ENCODE measurements at places on chromosomes 3 and 15.

GRCh38 chr3:180390313-180390712 lies 211.7 kb upstream of the TTC14 start:
- ATAC-seq, result no peak

DNA sequence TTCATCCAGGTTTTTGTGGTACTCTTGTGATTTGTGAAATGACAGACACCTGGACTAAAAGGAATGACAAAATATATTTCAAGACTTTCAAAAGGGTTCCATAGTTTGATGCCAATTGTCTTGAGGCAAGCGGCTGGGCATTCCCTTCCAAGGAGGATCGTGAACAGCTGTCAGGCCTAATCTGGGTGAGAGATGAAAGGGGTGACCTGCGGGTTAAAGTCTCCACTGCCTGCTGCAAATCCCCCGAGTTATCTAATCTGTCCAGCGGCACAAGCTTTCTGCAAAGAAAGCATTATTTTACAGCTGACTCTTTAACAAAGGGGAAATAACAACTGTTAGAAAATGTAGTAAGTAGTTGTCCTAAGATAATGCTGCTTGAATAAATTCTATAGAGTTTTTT lies 128.7 kb upstream of the MB21D2 start:
- ATAC-seq, result no peak

GRCh38 chr3:60001369-60001768 lies 951.5 kb upstream of the CFAP20DC start:
- no peak for ATAC-seq

DNA sequence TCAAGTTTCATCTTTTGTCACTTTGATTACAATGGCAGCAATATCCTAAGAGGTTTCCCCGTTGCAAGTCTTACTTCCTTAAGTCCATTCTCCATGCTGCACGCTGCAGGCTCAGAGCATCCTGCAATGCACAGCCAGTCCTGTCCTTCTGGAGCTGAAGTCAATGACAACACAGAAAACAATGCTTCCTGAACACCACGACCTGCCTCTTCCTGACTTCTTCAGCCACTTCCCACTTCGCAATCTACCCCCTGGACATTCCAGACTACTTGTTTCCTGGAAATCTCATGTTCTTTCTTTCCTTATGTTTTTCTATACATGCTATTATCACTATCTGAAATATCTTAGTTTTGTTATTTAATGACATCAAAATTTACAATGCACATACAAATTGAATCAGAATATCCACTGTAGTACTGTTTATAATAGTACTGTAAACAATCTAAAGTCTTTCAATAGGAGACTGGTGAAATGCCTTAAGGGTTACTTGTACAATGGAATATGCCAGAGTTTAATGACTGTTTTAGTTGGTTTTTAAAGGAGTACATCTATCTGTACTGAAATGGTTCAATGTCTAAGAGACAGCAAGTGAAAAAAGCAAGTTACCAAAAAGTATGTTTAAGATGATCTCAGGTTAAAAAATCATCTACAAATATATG lies 113.7 kb upstream of the PRTG start:
- ATAC-seq, result no peak

- no peak for ATAC-seq
Observed at GRCh38 chr3:169363318-169364265, 299.9 kb downstream of the MECOM start.

DNA sequence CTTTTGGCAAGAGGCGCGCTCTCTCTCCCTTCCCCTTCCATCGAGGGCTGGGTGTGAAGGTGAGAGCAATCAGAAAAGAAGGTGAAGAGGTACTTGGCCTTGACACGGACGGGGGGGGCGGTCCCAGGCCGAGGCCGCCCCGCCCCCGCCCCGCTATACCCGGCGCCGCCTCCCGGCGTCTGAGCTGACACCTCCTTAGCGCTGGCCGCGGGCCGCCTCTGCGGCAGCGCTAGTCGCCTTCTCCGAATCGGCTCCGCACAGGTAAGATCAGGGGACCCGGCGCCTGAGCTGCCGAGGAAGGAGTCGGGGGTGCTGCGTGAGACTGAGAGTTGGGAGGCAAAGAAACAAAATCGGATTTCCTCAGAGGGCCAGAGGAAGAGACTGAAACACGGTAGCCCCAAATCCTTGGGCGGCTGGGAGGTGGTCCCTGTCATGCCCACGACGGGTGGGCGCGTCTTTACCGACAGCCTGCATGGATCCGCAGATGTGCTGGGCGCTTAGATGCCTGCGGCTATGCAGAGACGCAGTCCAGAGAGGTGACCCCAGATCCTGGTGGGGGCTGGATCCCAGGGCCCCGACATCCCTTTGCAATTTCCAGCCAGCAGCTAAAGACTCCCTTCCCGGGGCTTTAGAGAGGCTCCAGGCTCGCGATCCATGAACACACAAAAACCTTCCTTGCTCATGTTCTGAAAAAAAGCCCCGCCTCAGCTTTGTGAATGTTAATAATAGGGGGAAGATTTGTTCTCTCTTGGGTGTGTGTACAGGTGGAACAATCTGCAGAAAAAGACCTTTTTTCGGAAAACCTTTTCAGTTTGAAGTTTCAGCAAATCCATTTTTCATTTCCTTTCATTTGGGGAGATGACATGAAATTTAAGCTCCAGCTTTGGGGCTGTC lies at the start of gene ENTPD3:
TSS of gene ENTPD3 (plus strand) at position 184 of the 894 bp plus-strand sequence. CDS start 874 bp downstream, outside the sequence.
- peak; percentile 73 for ATAC-seq

DNA sequence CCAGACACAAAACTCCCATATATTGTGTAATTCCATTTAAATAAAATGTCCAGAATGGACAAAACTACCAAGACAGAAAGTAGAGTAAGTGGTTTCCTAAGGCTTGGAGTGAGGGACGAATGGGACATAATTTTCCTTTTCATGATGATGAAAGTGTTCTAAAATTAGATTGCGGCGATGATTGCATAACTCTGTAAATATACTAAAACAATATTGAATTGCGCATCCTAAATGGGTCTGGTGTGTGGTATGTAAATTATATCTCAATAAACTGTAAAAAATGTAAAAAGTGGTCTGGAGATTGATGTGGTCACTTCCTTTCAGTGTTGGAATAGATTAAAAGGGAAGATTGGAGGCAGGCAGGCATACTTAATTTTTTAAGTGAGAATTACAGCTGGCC lies 105.9 kb upstream of the KCNAB1 start:
- ATAC-seq, result no peak

- ATAC-seq, result no peak
Observed at GRCh38 chr3:180142041-180142440, 105.3 kb upstream of the PEX5L start.

DNA sequence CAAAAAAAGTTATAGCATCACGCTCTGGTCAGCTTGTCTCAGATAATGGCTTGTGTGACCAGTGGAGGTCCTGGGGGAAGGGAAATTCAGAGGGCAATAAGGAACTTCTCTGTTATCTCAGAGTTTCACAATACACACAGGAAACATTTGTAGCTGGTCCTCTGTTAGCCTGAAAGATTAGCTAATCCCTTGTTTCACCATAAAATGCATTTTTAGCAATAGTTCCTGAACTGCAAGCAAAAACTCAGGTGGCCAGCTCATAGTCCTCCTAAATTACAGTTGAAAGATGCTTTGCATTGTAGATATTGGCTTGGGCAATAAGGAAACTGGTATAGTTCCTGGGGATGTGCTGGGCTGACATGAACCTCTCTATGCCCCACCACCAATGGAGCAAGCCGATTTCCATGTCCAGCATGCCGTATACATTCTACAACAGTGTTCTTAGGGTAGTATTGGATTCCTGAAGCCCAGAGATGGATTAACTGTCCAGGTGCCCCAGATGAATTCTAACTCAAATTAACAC lies 141.5 kb upstream of the TBL1XR1 start:
- peak; percentile 49 for ATAC-seq

DNA sequence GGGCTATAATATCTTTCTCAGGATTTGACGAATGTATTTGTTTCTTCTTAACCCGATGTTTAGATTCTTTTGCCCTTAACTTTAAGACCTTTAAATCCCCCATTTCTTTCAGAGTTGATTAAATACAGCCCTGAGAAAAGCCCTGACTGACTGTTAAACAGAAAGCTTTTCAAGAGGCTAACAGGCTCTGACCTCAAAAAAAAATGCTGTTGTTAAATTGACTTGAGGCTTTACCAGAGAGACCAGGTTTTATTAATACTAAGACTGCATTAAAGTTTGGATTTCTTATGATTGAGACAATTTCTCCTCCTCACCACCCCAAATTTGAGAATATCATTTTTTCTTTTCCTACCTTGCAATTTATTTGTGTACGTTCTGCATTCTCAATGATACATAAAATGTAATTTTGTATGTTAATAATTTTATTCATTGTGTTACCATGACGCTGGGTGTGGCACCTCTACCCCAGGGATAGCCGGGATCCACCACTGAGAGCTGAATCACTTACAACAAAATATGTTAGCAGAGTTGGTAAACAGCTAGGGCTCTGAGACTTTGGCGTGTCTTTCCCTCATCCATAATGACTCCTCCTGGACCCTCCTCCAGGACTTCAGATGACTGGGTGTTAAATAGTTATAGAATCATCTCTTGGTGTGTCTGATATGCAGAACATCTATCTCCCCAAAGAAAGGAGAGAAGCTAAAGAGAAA lies 753.5 kb downstream of the NAALADL2 start:
- no peak for ATAC-seq

GRCh38 chr3:188826574-188826973 lies 345.2 kb upstream of the TPRG1 start:
- ATAC-seq, result no peak

DNA sequence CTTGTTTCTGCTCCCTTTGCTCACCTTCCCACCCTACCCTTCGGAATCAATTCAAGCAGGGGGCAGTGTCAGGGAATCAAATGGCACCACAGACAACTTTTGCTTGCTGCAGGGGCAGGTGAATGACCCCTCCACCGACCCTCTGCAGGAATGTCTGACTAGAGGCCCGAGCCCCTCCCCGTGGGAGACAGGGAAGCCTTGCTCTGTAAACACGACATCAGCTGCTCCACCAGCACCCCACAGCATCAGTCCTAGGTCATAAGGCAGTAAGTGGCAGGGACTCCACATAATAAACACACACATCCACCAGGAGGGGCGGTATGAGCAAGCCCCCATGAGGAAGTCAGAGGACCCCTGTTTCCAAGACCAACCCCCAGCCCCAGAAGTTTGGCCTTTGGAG lies 2.0 kb upstream of the SLC26A6 start:
- ATAC-seq, result no peak

GRCh38 chr15:51377038-51377786 lies 35.8 kb downstream of the GLDN start:
- no peak for ATAC-seq

DNA sequence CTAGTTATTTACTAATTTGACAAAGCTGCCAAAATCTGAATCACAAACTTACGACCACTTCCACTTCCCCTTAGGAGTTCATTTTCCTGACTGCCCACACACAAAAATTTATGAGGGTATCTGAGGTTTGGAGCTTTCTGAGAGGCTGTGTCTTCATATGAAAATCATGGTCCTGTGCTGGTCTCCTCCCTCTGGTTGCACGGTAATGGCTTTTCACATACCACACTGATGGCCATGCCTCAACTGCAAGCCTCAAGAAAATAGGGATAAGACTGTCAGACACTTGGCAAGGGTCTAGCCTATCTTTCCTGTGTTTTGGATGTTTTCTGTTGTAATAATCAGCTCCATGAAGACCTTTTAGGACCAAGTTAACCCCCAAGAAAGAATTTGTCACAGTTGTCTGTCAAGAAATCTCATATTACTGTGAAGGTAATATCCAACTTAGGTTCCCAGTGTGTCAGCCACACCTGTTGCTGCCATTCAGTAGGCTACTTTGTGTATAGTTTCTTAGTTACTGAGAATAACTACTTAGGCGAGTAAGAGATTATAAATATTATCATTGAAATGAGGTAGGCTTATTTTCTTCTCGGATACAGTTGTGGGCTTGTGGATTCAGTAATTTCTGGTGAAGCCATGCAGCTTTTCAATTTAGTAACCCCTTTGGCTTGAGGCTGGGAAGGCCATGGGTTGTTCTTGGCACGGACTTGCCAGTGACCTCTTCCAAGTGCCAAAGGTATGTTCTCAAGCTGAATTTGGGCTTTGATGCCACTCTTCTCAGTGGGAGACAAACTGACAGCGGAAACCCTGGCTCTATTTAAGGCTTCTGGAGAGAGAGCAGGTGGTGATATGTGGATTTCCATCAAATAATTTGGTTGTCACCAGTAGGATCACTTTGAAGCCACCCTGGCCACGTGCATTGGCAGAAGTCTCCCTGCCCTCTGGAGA lies 101.1 kb downstream of the RYR3 start:
- no peak for ATAC-seq

GRCh38 chr3:126476166-126477060 lies 722 bp upstream of the ZXDC start:
- ATAC-seq, result peak; percentile 68

DNA sequence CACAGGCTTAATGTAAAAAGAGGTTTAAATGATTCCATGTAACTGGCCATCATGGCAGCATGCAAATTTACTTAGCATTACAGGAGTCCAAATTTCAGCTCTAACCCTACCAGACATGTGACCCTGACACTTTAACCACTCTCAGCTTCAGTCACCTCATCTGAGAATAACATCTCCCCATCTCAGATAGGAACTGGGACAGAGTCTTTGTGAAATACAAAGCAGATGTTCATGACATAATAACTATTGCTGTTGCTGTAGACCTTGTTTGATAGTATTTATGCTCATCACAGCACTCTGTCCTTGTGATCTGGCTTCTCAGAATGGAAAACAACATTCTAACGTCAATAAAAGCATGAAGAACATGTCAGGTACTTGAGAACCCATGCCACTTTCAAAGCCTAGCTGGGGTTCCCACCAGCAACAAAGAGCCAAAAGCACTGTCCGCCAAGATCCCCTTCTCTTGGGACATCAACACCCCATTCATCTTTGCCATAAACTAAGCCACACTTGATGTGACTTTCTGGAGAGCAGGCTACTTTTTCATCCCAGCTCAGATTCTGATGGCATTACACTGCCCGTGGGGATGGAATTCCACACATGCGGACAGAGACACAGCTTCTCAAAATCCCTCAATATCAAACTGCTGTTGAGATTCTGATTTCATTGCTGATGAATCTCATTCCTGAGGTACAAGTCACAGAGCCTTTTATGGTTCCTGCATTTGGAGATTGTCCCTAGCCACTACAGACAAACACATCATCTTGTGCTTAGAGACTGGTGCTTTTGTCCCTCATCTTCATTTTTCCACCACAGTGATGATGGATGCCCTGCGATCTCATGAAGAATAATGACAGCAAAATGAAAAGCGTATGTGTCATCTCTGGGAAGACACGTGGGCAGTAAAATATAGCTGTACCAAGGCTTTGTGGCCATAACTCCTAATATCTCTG lies 202.7 kb downstream of the TNIK start:
- no peak for ATAC-seq

- ATAC-seq, result no peak
Observed at GRCh38 chr15:36358523-36358922, 220.9 kb upstream of the CDIN1 start.

GRCh38 chr15:26967719-26968269 lies 3.2 kb upstream of the GABRG3 start:
- ATAC-seq, result no peak

- no peak for ATAC-seq
Observed at GRCh38 chr3:102125197-102125993, 276.1 kb downstream of the NFKBIZ start.
